Kidney tubule cell (primary cell): ENCODE measurements at places on chromosomes 2 and 18.

- DNase-seq: no peak
Observed at GRCh38 chr2:240538031-240538780, 19.6 kb downstream of the ANKMY1 start.

GRCh38 chr2:233976690-233977294, 59.6 kb downstream of the TRPM8 start:
- peak; percentile 82 for DNase-seq

DNA sequence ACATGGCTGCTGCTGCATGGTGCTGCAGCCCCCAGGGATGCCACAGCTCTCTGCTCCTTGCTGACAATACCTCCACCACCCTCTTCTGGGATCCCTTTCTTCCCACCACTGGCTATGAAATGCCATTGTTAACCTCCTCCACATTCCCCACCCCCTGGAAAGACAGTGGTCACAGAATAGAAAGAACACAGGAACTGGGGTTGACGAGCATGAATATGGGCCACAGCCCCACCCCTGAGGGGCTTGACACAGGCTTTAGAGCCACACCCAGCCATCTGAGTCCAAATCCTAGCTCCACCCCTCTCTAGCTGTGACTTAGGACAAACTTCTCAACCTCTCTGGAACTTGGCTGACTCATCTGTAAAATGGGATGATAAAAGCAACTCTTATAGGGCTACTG, 47.3 kb downstream of the TMEM163 start:
- peak; percentile 35 for DNase-seq

DNA sequence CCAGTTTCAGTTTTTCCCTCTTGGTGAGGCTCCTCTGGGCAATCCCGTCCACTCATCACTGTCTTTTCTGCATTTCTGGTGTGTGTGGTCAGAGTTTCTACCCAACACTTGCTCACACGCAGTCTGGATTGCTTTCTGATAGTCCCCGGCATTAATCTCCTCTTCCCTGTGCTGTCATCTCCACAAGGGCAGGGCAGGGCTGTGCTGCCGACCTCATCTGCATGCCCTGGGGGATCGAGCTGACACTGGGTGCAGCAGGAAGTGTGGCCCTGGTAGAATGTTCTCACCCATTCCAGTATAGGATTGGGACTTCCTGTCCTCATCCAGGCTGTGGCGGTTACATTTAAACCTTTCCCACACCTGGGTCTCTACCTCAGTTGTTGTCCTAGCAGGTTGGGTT, 80.0 kb upstream of the FAM136A start:
- DNase-seq: peak; percentile 94

GRCh38 chr18:48694295-48694694, 155.5 kb downstream of the CTIF start:
- DNase-seq: no peak

GRCh38 chr2:113240915-113241911, 37.5 kb downstream of the PAX8 start:
- DNase-seq: peak; percentile 100

DNA sequence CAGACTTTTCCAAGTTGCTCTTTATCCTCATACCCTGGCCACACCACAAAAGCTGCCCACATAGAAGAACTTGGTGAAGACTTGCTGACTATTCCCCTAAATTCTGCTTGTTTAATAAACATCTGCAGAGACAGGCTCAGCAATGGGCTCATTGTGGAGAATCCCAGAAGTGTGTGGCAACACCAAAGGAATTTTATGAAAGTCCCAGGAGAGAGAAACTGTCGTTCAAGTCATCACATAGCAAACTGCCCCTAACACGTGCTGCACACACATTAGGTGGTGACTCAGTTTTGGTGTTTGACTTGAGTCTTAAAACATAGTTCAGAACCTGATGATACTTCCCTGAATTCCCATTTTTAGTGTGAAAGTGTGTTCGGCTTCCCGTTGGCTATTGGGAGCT, 38.6 kb downstream of the CYP1B1 start:
- DNase-seq: no peak

DNA sequence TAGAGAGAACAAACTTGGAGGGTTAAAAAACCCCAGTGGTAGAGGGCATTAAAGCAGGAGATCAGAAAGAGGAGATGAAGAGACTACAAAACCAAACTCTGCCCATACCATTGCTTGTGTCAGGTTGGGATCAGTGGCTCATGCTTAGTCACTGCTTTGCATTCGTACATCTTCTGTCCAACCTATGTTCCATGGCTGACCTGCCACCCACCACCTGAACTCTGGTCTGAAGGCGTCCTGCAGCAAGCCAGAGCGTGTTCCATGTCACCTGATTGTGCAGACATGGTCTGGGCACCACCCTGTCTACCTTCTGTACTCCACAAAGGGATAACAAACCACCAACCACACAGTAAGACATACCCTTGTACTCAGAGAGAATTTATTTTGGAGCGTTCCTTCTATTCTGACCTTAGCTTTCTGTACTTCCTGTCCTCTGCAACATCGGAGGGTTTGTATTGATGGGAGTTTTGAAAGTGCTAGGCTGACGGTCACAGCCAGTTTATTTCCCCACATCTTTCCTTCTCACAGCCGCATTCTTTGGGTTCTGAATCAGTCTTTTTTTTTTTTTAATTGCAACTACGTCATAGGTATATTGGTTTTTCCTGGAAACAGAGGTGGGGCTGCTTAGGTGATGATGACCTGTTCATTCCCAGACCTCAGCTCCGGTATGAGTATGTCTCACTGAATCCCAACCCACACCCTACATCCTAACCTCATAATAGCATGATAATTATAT, 88.3 kb downstream of the SOWAHC start:
- DNase-seq: peak; percentile 94

DNA sequence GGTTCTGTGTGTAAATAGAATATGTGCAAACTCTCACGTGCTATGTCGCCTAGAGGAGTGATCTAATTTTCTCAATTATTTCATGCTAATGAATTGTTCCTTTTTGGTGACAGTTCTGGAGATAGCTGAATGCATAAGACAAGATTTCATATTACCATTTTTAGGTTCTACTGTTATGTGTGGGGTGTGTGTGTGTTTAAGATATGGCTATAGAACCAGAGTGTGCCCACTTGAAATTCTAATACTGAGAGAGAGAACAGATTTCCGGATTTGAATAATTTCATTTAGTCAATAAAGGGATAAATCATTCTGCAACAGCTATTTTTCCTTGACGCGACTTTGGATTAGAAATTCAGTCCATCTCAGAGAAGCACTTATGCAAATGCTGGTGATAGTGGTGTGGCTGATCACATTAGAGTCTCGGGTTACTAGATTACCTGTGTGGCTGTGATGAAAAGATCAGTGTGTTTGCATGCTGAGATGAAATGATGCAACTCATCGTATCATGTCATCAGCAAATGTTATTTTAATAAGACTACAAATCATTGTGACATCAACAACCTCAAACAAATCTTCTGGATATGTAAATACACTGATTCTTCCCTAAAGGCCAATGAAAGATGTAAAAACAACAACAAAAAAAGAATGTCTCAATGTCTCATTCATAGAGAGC, 415.9 kb downstream of the EPHA4 start:
- DNase-seq: no peak

GRCh38 chr18:12258719-12259705, 4.9 kb downstream of the CIDEA start:
- DNase-seq: no peak

DNA sequence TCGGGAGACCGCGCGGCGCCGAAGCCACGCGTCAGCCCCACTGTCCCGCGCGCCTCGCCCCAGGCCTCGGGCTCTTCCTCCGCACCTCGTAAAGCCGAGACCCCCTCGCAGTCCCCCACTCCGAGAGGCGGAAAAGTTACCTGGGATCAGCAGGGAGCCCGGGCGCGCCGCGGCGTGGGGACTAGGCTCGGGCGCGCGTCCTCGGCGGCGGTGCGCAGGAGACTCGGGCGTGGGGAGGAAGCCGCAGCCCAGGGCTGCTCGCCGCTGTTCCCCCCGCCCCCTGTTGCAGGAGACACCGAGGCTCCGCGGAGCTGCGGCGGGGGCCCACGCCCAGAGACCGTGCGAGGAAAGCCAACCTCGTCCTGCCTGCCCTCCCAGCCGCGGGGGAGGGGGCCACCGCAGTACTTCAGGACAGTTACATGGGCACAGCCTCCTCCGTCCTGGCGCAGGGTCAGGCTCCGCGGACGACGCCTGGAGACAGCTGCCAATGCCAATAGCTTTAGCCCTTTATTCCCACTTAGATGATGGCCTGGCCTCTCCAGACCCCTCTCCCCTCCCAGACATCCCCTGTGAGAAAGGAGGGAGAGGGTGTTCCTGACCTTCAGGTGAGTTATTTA, at the start of gene EPB41L3:
Gene EPB41L3, minus strand, starts transcription at position 225 of the 617 bp plus-strand sequence. CDS start 54,814 bp downstream, outside the sequence.
- peak; percentile 63 for DNase-seq

GRCh38 chr2:171793691-171794678, 100.1 kb downstream of the SLC25A12 start:
- no peak for DNase-seq

DNA sequence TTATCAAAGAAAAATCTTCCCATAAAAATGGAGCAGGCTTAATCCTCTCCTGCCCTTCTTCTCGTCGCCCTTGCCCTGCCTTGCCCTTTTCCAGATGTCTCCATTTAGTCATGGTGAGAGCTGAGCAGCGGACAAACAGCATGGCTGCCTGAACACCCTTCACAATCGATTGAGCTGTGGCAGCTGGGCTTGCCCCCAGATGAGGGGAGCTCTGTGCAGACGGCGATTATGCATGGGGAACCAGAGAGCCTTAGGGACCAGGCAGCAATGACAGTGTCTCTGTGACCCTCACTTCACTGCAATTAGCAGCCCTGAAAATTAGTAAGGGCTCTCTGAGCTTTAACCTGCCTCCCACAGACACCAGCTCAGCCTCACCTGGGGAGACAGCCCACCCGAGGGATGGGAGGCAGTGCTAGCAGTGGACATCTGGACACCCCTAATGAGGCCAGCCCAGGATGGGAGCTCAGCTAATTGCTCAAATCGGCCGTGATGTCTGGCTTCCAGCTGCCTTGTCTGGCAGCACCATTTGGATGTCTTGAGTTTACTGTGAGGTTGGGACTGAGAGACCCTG, 365.7 kb downstream of the TNS1 start:
- no peak for DNase-seq

- DNase-seq: no peak
Observed at GRCh38 chr2:115572746-115573145, 1130.3 kb downstream of the DPP10 start.

GRCh38 chr2:134783912-134784311, 54.5 kb upstream of the ACMSD start:
- no peak for DNase-seq

- peak; percentile 74 for DNase-seq
Observed at GRCh38 chr2:168118733-168119514, 128.5 kb downstream of the STK39 start.

GRCh38 chr18:79010802-79011201, 31.2 kb downstream of the SALL3 start:
- no peak for DNase-seq

DNA sequence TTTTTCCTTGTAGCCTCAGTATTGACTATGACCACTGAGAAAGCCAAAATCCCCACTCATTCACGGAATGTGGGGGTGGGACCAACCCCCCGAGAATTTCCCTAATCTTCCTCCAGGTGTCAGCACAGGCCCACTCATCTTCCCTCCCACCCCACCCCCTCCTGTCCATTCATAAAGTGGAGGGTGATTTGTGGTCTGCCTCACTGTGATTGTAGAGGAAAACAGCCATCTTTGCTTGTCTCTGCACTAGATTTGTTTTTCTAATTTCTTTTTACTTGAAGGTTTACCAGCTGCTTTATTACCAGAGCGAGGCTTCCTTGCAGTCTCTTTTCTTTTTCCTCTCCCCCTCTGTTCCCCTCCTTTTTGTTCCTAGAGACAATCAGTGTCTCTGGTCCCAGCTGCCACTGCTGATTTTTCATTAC, 171.8 kb downstream of the ICOS start:
- DNase-seq: peak; percentile 13

DNA sequence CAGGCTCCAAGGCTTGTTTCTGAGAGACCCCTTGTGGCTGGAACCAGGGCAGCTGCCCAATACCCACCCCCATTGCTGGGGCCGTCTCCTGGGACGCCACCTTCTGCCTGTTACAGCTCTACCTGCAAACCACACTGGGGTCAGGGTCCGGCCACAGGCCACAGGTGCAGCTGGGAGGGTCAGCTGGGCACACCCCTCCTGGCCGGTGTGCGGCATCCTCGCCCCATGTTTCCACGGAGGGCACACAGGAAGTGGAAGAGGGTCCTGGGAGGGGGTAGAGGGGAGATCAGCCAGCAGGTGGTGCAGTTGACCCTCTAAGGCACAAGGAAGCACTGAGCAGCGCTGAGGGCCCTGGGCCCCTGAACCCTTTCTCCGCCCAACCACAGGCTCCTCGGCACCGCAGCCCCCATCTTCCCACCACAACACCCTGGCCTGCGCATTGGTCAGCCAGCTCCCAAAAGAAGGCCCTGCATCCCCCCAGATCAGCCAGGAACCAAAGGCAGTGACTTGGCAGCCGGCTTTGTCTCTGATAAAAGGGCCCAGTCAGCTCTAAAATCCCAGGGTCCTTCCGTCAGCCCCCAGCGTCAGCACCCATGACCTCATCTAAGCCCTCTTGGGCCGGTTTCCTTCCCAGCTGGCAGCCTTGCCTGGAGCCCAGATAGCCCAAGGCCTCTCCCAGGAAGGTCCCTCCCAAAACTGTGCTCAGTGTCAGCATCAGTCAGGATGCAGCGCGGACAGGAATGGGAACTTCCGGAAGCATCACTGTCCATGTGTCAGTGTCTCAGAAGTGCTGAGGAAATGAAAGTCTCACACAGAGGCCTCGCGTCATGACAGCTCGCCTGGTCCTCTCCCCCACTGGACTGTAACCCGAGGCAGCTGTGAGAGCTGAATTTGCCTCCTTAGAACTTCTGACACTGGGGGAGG, 1.7 kb downstream of the ERFE start:
- DNase-seq: no peak
